ENCODE measurements at places on chromosomes 13 and 19.

DNA sequence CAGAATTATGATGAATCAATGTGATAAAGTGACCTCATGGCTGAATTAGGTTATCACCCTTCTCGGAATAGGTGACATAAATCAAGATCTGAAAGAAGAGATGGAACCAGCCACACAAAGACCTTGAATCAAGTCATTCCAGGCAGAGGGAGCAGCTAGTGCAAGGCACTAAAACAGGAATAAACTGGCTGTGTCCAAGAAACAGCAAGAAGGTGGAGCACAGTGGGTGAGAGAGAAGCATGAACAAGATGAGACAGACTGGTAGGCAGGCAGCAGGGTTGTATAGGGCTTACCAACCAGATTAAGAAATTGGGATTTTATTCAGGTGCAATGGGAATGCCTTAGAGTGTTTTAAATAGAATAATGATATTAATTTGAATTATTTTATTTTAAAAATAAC lies 470.3 kb downstream of the PCDH20 start:
- peak; percentile 51 for DNase-seq

GRCh38 chr19:39765091-39766076 lies 13.3 kb upstream of the LEUTX start:
- peak; percentile 44 for DNase-seq

DNA sequence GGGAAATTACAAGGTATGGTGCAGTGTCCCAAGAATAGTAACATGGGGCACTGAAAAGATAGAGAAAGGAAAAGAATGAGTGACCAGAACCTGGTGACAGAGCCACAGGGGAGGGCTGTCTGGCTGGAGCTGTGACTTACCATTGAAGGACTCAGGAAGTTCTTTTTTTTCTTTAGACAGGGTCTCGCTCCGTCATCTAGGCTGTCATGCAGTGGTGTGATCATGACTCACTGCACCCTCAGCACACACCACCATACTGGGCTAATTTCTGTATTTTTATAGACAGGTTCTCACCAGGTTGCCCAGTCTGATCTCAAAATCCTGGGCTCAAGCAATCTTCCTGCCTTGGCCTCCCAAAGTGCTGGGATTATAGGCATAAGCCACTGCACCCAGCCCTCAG lies 8.8 kb upstream of the CPB2 start:
- no peak for DNase-seq

- DNase-seq, result no peak
Observed at GRCh38 chr19:53555352-53555751, 17.4 kb downstream of the ZNF331 start.

- DNase-seq, result no peak
Observed at GRCh38 chr13:62779161-62779560, 1363.5 kb upstream of the PCDH20 start.

DNA sequence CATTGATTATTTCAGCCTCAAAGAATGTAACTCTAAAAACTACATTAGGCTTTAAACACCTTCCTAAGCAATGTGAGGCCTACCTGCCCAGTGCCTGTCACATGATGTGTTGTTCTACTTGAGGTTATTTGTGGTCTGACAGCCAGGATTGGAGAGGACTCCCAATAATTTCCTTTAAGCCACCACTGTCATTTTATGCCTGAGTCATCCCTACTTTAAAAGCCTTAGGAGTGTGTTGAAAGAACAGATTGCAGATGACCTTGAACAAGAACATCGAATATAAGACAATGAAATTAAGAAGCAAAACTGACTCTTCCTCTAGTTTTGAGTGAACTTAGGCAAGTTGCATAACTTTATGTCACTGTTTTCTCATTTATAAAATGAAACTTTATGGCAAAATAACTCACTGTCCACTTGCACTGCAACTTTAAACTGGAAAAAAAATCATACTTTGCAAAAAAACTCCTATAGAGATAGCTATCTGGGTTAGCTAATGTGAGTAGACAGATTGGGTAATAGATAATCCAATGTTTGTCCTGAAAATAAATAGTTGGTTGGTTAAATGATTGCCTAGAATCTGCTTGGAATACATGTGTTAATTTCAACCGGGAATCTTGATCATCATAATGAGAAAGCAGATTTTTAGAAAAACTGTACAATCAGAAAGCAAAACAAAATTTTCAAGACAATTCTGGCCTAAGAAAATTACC lies 361.2 kb downstream of the SUCLA2 start:
- DNase-seq, result no peak

DNA sequence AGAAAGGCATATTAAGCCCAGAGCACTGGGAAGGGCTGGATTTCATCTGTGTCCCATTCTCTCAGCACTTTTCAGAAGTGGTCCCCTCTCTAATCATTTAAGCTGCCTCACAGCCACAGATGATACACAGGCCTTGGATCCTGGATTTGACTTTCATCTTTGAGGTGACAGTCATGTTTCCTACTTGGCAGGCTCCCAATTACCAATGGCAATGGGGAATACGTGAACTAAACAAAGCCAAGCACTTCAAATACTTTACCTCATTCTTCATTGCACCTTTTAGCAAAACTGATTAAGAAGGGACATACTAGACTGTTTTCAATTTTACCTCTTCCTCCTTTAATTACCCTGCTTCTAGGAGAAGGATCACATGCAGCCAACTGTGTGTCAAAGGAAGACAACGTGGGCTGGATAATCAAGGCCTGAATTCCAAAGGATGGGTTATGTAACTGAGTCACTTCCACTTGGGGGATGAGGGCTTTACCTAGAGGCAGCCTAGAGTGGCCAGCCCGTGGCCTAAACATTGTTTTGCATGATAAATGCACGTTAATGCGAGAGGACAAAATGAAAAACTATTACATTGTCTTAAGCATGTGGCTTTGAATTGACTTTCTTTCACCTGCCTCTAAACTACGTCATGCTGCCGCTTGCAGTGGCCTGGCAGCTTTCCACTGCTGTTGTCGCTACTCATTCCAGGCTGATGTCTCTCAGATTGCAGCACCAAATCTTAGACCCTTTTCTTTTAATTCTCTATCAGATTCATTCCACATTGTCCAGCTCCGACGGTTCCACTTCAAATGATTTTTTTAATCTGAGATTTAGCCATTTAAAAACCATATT lies 95.0 kb downstream of the KCTD12 start:
- DNase-seq, result peak; percentile 37

GRCh38 chr19:3801412-3802096 lies 15.4 kb upstream of the MATK start:
- no peak for DNase-seq

- peak; percentile 24 for DNase-seq
Observed at GRCh38 chr13:34748073-34748472, 194.0 kb upstream of the NBEA start.

- no peak for DNase-seq
Observed at GRCh38 chr19:11203194-11204075, 6.1 kb upstream of the KANK2 start.

- DNase-seq, result no peak
Observed at GRCh38 chr13:22227895-22228294, 557.0 kb downstream of the FGF9 start.
